ENCODE measurements at places on chromosomes 7 and 10.

- DNase-seq = no peak
These were observed 543.6 kb downstream of the SDK1 start for GRCh38 chr7:3844540-3845151.

DNA sequence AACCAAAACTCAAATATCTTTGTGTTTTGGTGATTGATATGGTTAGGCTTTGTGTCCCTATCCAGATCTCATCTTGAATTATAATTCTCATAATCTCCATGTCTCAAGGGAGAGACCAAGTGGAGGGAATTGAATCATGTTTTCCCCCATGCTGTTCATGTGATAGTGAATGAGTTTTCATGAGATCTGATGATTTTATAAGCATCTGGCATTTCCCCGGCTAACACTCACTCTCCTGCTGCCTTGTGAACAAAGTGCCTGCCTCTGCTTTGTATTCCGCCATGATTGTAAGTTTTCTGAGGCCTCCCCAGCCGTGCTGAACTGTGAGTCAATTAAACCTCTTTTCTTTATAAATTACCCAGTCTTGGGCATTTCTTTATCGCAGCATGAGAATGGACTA is 419.5 kb downstream of the SH2D4B start:
- no peak for DNase-seq

DNA sequence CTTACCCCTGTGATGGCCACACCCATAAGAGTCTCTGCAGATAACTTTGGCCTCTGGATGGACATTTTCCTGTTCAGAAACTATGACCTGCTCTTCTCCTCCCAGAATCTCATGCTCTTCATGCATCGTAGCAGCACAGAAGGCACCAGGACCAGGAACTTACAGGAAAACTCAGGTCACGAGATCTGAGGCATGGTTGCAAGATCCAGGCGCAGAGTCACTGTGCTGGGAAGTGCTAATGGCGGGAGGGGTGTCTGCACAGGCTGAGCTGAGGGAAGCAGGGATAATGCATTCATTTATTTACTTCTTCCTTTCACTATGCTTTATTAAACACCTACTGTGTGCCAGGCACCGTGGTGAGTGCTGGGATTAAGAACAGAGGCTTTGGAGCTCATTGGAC is 48.2 kb upstream of the LOXL4 start:
- no peak for DNase-seq

DNA sequence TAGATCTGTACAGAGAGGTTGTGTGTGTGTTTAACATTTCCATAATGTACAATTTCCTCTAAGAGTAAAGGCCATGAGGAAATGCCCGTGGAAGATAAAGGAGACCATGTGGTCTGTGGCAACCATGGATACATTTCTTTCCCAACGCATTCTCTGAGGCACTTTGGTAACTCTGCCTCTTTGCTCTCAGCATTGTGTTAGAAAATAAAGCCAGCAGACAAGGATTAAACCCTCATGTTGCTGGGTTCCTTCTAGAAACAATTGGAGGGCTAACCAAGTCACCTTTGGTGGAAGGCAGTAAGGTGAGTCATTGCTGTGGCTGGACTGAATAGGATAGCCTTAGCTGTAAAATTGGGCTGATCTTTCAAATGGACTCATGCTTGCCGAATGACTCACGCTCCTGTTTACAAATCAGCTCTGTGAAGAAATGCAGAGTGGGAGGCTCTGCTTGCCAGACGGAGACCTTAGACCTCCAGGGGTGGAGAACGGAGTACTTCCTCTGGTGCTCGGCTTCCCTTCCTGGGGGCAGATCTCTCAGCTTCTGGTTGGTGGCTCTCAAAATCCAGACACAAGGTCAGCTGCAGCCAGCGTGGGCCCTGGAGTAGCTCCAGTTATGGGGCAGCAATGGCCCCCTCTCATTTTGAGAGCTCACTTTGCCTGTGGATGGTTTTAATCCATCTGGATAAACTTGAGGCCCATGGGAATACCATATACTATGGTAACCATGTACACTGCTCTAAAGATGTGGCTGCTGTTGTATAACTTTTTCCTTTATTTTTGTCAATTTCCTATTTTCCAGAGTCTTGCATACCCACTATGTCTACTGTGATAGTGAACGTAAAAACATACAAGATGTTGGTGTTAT is 137.3 kb downstream of the TCF7L2 start:
- DNase-seq = no peak

Data from CD4-positive, alpha-beta T cell treated with Interleukin-6 for 4 hours (primary cell).